Naive B cell (primary cell): ENCODE measurements at places on chromosomes 5 and 9.
A peak's percentile ranks its signal among the peaks of the same experiment; 100 is the strongest.

GRCh38 chr9:71861618-71862017, 49.4 kb downstream of the ABHD17B start:
- H3K27me3 ChIP-seq = no peaks in the 10 kb centered on the region
- peaks cover 27% of the 10 kb centered on the region for H3K36me3 ChIP-seq
- peaks cover 15% of the 10 kb centered on the region for H3K4me1 ChIP-seq
- no peak overlapping the region for H3K4me3 ChIP-seq
- DNase-seq = no peak
- H3K27ac ChIP-seq = peak overlapping the region; percentile 57

GRCh38 chr5:420632-421286, 22.2 kb upstream of the EXOC3 start:
- H3K27me3 ChIP-seq = peaks cover 13% of the 10 kb centered on the region
- H3K4me3 ChIP-seq = no peak overlapping the region
- H3K36me3 ChIP-seq = no peaks in the 10 kb centered on the region
- H3K4me1 ChIP-seq = peaks cover 18% of the 10 kb centered on the region

GRCh38 chr5:35640623-35641022, 23.0 kb downstream of the SPEF2 start:
- DNase-seq = no peak
- no peaks in the 10 kb centered on the region for H3K36me3 ChIP-seq
- H3K4me3 ChIP-seq = no peak overlapping the region
- no peaks in the 10 kb centered on the region for H3K27me3 ChIP-seq
- H3K4me1 ChIP-seq = no peaks in the 10 kb centered on the region

GRCh38 chr9:19748278-19749126, 40.3 kb downstream of the SLC24A2 start:
- no peaks in the 10 kb centered on the region for H3K36me3 ChIP-seq
- H3K27ac ChIP-seq = no peak overlapping the region
- no peaks in the 10 kb centered on the region for H3K27me3 ChIP-seq
- no peak overlapping the region for H3K4me3 ChIP-seq

DNA sequence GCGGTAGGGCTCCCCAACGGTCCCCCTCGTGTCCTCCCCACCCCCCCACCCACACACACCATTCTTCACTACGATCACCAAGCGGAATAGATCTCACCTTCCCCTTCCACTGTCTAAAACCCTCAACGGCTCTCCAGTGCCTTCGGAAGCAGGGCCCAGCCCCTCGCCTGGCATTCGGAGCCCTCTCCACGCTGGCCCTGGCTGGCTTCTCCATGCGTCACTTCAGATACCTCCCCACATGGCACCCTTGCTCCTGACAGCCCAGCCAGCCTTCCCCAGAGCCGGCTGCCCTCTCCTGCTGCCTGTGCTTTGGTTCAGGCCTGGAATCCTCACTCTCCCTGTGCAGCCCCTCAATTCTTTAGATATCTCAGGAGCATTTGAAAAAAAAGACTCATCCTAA, 126.6 kb downstream of the ZNF354C start:
- H3K4me1 ChIP-seq = peaks cover 1% of the 10 kb centered on the region
- H3K36me3 ChIP-seq = no peaks in the 10 kb centered on the region
- no peak overlapping the region for H3K27ac ChIP-seq
- no peak for DNase-seq

GRCh38 chr5:128213340-128213739, 129.8 kb downstream of the SLC12A2 start:
- H3K4me3 ChIP-seq = no peak overlapping the region
- H3K4me1 ChIP-seq = peaks cover 2% of the 10 kb centered on the region
- peaks cover 8% of the 10 kb centered on the region for H3K27me3 ChIP-seq
- H3K36me3 ChIP-seq = no peaks in the 10 kb centered on the region

GRCh38 chr5:150181027-150181426, 8.8 kb upstream of the SLC6A7 start:
- no peak overlapping the region for H3K27ac ChIP-seq
- H3K4me3 ChIP-seq = no peak overlapping the region
- H3K27me3 ChIP-seq = no peaks in the 10 kb centered on the region
- H3K4me1 ChIP-seq = no peaks in the 10 kb centered on the region
- H3K36me3 ChIP-seq = no peaks in the 10 kb centered on the region

- H3K27ac ChIP-seq = no peak overlapping the region
- peaks cover 11% of the 10 kb centered on the region for H3K4me1 ChIP-seq
- no peak overlapping the region for H3K4me3 ChIP-seq
These were observed 126.5 kb upstream of the MAST4 start for GRCh38 chr5:66469684-66470083.

DNA sequence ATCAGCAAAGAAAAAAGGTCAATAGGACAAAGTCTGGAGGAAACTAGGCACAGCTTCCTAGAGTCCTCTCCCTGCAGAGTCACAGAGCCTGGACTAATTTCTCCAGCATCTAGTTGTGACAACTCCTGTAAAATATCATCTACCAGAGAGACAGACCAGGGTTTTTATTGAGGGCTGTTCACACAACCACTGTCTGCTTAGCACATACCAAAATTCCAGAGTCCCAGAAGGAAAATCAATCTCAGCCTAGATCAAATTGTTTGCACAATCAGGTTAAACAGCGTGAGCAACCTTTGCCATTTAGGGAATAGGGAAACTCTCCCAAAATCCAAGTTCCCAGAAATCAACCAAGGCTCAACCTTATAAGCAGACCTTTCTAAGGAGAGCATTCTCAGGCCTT, 190.3 kb downstream of the SYK start:
- H3K27ac ChIP-seq = no peak overlapping the region
- no peaks in the 10 kb centered on the region for H3K4me1 ChIP-seq
- DNase-seq = no peak
- H3K4me3 ChIP-seq = no peak overlapping the region
- H3K27me3 ChIP-seq = peaks cover 18% of the 10 kb centered on the region

- H3K4me1 ChIP-seq = no peaks in the 10 kb centered on the region
- no peak overlapping the region for H3K27ac ChIP-seq
- H3K4me3 ChIP-seq = no peak overlapping the region
These were observed 65.2 kb downstream of the HMHB1 start for GRCh38 chr5:143877196-143877595.

DNA sequence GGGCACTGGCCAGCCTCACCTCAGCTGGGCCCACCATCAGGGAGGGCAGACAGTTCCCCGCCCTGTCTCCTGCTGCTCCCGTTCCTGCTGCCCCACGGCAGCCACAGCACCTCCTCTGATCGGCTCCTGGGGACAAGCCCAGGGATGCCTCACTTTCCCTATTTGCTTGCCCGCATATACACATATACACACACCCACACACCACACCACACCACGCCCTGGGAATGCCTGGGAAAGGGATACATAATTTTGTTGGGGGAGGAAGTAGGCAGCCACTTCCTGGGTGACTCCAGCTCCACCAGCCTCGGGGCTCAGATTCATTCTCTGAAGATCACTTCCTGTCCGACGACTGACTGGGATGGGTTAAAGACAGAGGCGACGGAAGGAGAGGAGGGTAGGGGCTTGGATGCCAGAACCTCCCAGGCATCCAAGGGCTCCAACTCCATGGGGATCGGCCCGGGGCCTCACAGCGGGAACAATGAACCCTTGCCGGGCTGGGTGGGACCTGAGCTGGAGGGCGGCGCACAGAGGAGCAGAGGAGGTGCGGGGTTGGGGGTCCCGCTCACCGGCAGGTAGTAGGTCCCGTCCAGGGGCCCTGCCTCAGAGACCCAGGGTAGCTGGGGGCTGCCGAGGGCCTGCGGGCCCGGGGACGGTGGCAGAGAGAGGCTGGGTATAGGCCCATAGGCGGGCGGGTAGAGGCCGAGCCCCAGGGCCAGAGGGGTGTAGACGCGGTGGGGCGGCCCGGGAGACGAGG, 2.0 kb upstream of the MZB1 start:
- peak; percentile 22 for DNase-seq
- H3K27ac ChIP-seq = peak overlapping the region; percentile 90
- peak overlapping the region; percentile 93 for H3K4me3 ChIP-seq
- H3K36me3 ChIP-seq = no peaks in the 10 kb centered on the region

- no peaks in the 10 kb centered on the region for H3K36me3 ChIP-seq
- H3K4me3 ChIP-seq = peak overlapping the region; percentile 97
- peaks cover 68% of the 10 kb centered on the region for H3K4me1 ChIP-seq
- peak overlapping the region; percentile 91 for H3K27ac ChIP-seq
These were observed 1.4 kb downstream of the OTULIN start for GRCh38 chr5:14665949-14666348.

DNA sequence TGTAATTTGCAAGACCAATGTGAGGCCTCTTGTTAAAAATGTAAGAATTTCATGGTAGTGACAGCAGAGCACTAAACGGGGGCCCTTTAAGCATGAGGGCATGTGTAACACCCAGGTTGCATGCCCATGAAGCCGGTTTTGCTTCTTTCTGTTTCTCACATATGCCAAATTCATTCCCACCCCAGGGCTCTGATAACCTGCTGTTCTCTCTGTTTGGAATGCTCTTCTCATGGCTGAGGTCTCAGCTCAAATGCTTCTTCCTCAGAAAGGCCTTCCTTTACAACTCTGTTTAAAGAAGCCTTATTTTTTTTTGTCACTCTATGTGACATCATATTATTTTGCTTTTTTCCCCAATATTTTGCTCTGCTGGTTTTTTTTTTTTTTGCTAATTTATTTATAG, 369.0 kb downstream of the KIAA0825 start:
- no peak overlapping the region for H3K27ac ChIP-seq
- no peak overlapping the region for H3K4me3 ChIP-seq
- no peaks in the 10 kb centered on the region for H3K4me1 ChIP-seq
- H3K36me3 ChIP-seq = no peaks in the 10 kb centered on the region

- no peak overlapping the region for H3K4me3 ChIP-seq
- H3K36me3 ChIP-seq = peaks cover 7% of the 10 kb centered on the region
These were observed 5.2 kb upstream of the RPL26L1 start for GRCh38 chr5:172953776-172954675.

- peak; percentile 68 for DNase-seq
- H3K4me3 ChIP-seq = no peak overlapping the region
- no peaks in the 10 kb centered on the region for H3K27me3 ChIP-seq
- H3K4me1 ChIP-seq = peaks cover 36% of the 10 kb centered on the region
These were observed 210.6 kb downstream of the AUH start for GRCh38 chr9:91150998-91151717.

DNA sequence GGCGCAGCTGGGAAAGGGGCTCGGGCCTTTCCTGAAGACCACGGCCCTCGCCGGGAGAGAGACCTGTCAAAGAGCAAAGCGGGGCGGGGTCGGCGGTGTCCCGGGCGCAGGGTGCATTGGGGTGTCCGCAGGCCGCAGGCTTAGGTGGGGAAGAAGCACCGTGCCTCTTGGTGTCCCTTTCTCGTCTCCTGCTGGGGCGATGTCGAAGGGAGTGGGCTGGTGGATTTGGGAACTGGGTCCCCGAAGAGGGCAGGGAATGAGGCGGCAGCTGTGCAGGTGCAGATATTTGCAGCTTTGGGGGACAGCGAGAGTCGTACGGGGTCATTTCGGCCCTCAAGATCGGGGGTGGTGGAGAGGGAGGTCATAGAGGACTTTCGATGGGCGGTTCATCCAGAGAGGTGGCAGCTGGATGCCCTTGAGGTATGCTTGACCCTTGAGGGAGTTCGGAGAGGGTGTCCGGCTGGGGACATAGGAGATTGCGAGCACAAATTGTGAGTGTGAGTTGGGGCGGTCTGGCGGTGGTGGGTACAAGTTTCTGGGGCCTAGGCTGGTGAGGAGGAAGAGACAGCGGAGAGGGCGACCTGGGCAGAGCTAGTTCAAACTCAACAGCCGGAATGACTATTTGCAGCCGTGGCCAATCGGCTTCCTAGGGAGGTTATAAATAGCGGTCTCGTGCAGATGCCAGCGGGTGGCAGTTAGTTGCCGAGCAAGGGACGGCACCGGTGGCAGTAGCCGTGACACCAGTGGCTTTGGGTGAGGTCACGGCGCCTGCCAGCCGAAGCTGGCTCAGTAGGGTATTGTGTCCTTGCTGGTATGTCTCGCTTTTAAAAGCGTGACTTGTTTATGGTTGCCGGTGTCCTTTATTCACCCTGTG, 601 bp downstream of the NNT start:
- peak; percentile 82 for DNase-seq
- peak overlapping the region; percentile 93 for H3K4me3 ChIP-seq
- peak overlapping the region; percentile 85 for H3K27ac ChIP-seq
- no peaks in the 10 kb centered on the region for H3K27me3 ChIP-seq
- H3K4me1 ChIP-seq = peaks cover 48% of the 10 kb centered on the region

GRCh38 chr9:136695955-136696354, 8.7 kb upstream of the AGPAT2 start:
- no peak overlapping the region for H3K4me3 ChIP-seq
- DNase-seq = no peak
- peaks cover 15% of the 10 kb centered on the region for H3K27me3 ChIP-seq
- H3K4me1 ChIP-seq = peaks cover 18% of the 10 kb centered on the region
- no peak overlapping the region for H3K27ac ChIP-seq
- H3K36me3 ChIP-seq = no peaks in the 10 kb centered on the region

GRCh38 chr9:134460896-134461295, 134.6 kb downstream of the RXRA start:
- no peak overlapping the region for H3K4me3 ChIP-seq
- no peak for DNase-seq
- H3K27me3 ChIP-seq = peaks cover 7% of the 10 kb centered on the region
- H3K27ac ChIP-seq = no peak overlapping the region
- H3K36me3 ChIP-seq = no peaks in the 10 kb centered on the region

DNA sequence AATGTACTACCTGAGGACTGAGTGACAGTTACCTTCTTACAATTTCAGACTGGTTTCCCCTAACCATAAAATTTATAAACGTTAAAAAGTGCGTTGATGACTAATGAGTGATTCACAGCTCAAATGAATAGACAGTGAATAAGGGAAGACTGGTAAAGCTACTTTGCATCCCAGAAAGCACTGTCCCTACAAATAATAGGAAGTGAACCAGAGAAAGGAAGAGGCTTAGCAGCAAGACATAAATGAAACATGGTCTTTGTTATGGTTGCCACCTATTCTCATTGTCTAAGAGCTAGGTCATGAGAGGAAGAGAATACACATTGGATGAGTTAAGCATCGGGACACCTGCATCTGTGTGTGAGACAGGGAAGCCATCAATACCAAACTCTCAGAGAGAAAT, 849.2 kb downstream of the TAF11L14 start:
- H3K27ac ChIP-seq = no peak overlapping the region
- H3K36me3 ChIP-seq = no peaks in the 10 kb centered on the region
- H3K4me3 ChIP-seq = no peak overlapping the region
- no peaks in the 10 kb centered on the region for H3K27me3 ChIP-seq
- no peaks in the 10 kb centered on the region for H3K4me1 ChIP-seq

DNA sequence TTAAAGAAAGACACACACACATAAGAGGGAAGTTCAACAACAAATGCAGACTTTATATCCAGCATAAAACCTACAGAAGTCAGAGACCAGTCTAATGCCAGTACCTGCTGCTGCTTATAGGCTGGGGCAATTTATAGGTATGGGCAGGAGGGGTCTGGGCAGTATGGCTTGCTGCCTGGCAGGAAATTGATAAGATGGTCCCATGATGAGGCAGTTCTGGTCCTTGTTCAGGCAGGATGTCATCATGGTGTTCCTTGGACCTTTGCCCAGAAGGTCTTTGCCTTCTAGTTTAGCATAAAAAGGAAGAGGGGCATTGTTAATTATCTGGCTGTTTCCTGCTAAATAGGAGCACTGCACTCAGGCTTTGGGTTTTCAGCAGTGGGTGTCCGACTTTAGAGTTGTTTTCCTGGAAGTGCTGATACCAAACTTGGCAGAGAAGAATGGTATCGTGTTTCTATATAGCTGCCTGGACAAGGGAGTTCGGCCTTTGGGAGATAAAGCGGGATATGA, 10.4 kb upstream of the PDCD1LG2 start:
- H3K4me3 ChIP-seq = no peak overlapping the region
- no peak overlapping the region for H3K27ac ChIP-seq
- H3K36me3 ChIP-seq = no peaks in the 10 kb centered on the region
- H3K27me3 ChIP-seq = peaks cover 18% of the 10 kb centered on the region

- H3K27ac ChIP-seq = no peak overlapping the region
- no peaks in the 10 kb centered on the region for H3K4me1 ChIP-seq
- H3K36me3 ChIP-seq = no peaks in the 10 kb centered on the region
- H3K27me3 ChIP-seq = no peaks in the 10 kb centered on the region
- H3K4me3 ChIP-seq = no peak overlapping the region
These were observed 157.7 kb downstream of the SLF1 start for GRCh38 chr5:94776167-94776566.

GRCh38 chr5:73901043-73901442, 275.0 kb downstream of the ARHGEF28 start:
- no peaks in the 10 kb centered on the region for H3K4me1 ChIP-seq
- no peak for DNase-seq
- H3K27me3 ChIP-seq = peaks cover 31% of the 10 kb centered on the region
- no peaks in the 10 kb centered on the region for H3K36me3 ChIP-seq
- H3K4me3 ChIP-seq = no peak overlapping the region
